ENCODE measurements at places on chromosomes 7 and 10. TPM values are rescaled to one million over a fixed set of nuclear protein-coding genes. Genes with fewer than 3 reads are reported as not detected.

The TAS2R38 gene
- polyA plus RNA-seq: not detected

The TRPV5 gene
- polyA plus RNA-seq: not detected

DNA sequence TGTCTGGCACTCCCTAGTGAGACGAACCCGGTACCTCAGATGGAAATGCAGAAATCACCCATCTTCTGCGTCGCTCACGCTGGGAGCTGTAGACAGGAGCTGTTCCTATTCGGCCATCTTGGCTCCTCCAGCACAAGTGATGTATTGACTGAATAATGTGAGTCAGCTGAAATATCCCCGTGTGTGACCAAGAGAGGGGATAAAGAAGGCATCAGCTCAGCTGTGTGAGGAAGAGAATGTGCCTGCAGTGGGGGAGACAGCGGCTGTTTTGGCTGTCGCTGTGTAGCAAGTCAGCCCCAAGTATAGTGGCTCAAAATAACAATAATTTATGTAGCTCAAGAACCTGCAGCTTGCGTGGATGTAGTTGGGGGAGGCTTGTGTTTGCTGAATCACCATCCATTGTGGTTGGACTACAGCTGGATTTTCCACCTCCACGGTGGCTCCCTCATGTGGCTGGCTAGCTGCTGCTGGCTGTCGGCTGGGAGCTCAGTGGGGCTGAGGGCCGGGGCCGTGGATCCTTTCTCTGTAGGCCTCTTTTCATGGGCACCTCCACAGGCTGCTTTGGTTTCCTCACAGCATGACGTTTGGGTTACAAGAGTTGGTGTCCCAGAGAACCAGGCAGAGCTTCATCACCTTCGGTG, 434.5 kb downstream of the CCSER2 start:
- no peak for DNase-seq

- DNase-seq: no peak
Observed at GRCh38 chr10:118112543-118113125, 65.9 kb upstream of the RAB11FIP2 start.

DNA sequence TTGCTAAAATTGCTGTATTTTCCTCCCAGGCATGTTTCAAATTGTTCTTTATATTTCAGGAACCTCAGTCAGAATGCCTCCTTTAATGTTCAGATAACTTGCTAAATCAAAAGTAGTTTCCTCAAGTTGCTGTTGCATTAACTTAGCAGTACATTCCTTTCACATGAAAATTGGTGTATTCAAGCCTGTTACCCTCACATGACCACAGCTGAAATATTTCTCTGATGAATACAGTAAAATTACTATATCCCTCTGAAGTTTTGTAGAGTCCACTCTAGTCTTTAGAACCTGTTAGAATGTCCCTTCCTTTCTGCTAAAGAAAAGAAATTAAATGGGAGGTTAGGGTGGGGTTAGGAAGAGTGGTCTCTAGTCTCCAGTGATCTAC, 24.5 kb upstream of the C1GALT1 start:
- no peak for DNase-seq

GRCh38 chr10:132057191-132057681, 8.5 kb upstream of the JAKMIP3 start:
- DNase-seq: no peak

The ETV1 gene
- 3.5 TPM for polyA plus RNA-seq

The LZTS2 gene
- 142 TPM for polyA plus RNA-seq
